Stimulated activated CD8-positive, alpha-beta memory T cell treated with anti-CD3 and anti-CD28 coated beads, Interleukin-4, amount 100 ng/mL, for 1 hour (primary cell): ENCODE measurements at places on chromosomes 2 and 18.

GRCh38 chr18:49697757-49698524 is 115.4 kb downstream of the ACAA2 start:
- DNase-seq = no peak

- DNase-seq = no peak
These were observed 16.5 kb downstream of the GPC1 start for GRCh38 chr2:240451791-240452461.

DNA sequence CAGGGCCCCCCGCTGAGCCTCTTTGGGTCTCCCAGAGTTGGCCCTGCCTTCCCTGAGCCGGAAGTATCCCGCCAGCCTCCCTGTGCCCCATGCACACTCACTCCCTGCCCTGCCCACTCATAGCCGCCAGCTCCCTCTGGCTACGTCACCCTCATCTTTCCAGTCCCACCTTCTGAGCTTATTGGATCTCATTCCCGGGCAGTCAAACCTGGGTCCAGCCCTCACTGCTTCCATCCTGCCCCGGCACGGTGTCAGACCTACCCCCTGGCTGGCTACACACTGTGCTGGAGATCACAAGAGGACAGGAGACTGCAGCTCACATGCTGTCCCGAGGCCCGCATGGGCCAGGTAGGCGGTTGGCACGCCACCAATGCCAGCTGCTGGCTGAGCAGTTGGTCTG is 147.2 kb downstream of the ASB1 start:
- no peak for DNase-seq

DNA sequence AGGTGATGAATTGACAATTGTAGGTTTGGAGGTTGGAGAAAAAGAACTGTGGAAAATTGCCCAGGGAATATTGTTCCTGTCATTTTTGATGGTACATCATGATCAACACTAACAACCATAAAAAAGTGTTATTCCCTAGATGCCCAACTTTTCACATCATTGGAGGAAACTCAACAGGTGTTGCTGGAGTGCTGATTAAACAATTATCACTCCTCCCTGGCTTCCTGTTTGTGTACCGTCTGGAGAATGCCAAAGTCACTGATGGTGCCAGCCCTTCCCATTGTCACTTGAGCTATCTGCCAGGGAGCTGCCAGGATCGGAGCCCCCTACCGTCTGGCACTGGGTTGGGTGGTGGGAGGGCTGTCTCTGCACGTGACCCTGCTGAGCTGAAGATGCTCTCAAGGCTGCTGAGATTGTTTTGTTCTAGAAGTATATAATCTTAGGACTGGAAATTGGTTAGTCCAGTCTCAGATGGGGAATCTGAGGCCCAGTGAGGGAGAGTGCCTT is 156.9 kb downstream of the PRKCE start:
- DNase-seq = no peak

DNA sequence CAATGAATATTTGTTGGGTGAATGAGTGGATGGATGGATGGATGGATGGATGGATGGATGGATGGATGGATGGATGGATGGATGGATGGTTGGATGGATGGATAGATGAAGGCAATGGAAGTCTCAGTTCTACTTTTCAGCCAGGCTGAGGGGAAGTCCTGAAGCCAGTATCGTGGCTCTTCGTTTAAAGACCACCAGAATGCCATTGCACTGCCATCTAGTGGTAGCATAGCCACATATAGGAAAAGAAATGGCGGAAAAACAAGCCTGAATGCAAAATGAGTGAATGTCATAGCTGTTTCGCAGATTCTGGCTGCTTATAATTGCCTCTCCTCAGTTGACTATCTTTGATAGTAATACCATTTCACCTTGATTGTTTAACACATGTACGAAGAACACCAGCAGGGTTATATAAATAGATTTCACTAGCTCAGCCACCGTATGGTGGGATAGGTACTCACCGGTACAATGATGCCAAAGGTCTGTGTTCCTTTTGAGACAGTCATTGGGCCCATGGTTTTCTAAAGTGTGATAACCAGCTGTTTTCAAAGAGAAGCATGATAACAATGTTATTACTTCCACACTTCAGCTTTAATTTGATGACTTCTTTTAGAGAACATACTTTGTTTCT is 62.3 kb upstream of the GREB1L start:
- DNase-seq = no peak

DNA sequence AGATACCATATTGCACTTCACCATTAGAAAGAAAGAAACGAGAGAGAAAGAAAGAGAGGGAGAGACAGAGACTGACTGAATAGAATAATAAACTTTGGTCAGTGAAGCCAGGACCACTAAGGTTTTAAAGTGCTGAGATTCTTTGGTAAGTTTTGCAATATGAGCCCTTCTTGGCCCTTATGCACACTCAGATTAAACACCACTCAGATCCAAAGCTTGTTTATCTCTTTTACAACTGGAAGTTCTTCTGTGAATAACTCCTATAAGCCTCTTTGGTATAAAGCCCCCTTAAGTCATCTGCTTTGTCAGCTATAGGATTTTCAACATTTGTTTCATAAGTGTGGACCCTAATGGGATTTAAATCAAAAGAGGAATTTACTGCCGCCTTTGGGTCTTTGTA is 40.8 kb downstream of the PID1 start:
- no peak for DNase-seq

- DNase-seq = no peak
These were observed 22.1 kb downstream of the SERPINE2 start for GRCh38 chr2:224016963-224017362.

DNA sequence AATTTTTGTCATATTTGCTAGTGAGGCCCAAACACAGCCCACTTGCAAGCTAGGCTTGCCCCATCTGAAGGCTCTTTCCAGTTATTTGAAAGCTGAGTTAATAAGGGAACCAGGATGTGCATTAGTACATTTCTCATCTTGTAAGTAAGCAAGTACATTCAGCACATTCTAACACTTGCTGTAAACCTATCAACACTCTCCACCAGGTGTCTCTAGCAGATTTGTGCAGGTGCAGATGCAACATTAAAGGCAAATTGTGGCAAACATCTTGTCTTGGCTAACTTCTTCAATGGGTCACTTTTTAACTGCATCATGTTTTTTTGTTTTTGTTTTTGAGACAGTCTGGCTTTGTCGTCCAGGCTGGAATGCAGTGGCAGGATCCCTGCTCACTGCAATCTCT is 25.3 kb upstream of the MFSD6 start:
- DNase-seq = no peak
